ENCODE measurements at places on chromosomes 2 and 18.
A peak's percentile ranks its signal among the peaks of the same experiment; 100 is the strongest.

- DNase-seq, result no peak
Measured at GRCh38 chr2:42510191-42510590, 16.4 kb upstream of the KCNG3 start.

DNA sequence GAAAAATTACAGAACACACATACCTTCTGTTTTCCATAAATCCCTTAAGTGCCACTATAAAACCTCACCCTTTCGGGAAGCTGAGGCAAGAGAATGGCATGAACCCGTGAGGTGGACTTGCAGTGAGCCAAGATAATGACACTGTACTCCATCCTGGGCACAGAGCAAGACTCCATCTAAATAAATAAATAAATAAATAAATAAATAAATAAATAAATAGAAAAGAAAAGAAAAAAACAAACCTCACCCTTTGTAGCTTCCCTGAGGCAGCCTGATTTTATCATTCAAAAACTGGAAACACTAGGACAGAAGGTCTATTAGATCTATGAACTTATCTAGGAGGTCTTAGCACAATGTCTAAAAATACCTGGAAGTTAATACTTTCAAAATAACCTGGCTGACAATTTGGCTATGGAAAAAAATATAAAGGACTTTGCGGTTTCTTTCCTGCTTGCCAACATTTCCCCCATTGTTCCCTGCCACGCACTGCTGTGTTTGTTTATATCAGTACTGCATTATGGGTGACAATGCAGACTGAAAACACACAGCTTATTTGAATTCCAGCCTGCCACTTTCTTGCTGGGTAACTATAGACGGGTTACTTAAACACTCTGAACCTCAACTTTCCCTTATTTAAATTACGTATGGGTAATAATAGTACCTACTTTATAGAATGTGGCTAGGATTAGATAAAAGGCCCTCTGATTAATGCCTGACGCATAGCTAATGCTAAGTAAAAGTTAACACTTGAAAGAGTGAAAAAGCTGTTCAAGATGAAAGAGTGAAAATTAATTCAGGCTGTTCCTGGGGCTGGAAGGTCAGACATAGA lies 313.0 kb downstream of the RDH14 start:
- no peak for DNase-seq

DNA sequence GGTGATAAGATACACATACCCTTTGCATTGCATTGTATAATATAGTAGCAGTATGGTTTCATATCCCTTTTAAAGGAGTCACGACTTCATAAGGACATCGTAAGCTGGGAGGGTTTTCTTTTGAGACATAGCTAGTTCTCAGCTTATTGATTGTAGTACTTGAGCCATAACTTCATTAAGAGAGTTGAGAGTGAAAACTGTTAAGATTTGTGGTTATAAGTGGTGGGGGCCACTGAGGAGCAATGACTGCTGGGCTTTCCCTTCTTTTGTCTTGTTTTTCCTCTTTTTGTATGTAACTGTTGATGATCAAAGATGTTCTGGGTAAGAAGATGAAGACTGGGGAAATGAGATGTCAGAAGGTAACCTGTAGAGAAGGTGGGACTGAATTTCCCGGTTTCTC lies 11.0 kb downstream of the EIF5B start:
- no peak for DNase-seq

- no peak for DNase-seq
Measured at GRCh38 chr2:105775809-105776559, 31.3 kb downstream of the NCK2 start.

DNA sequence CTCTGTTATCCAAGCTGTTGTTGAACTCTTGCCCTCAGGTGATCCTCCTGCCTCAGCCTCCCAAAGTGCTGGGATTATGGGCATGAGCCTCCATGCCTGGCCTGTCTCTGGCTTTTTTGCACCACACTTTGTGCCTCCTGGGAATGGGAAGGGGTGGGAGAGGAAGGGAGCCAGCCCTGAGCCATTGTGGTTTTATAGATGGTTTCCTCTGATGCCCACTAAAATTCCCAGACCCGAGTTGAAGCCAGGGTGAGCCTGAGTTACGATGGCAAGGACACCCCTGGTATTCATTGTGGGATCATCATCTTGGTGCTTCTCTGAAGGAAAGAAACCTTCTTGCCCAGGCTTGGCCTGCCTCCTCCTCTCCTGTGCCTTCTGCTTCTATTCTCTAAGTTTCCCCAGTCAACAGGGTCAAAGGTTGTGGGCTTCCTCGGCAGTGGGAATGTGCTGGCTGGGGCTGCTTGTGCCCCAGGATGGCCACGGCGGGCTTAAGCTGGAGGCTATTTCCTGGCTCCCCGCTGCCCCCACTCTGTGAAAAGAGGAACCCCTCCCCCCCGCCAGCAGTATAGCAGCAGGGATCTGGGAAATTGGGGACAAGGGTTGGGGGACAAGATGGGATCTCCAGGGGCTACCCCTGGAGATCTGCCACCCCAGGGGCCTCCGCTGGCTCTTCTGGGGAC lies 106.2 kb downstream of the STPG4 start:
- DNase-seq, result no peak

DNA sequence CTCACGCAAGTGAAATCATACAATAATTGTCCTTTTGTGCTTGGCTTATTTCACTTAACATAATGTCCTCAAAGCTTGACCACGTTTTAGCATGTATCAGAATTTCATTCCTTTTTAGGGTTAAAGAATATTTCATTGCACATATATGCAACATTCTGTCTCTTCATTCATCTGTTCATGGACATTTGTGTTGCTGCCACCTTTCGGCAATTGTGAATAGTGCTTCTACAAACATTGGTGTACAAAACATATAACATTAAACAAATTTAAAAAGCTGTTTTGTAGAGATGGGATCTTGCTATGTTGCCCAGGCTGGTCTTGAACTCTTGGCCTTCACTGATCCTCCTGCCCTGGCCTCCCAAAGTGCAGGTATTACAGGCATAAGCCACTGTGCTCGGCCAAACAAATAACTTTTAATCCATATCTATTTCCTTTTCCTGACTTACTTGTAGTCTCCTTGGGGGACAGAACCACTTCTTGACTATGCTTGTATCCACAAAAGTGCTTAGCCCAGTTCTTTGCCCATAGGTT lies 209.3 kb downstream of the SLC4A3 start:
- no peak for DNase-seq

GRCh38 chr2:85772019-85772745 lies 18.4 kb downstream of the ATOH8 start:
- peak; percentile 99 for DNase-seq

GRCh38 chr2:85710687-85711577 lies 16.8 kb downstream of the GNLY start:
- no peak for DNase-seq

DNA sequence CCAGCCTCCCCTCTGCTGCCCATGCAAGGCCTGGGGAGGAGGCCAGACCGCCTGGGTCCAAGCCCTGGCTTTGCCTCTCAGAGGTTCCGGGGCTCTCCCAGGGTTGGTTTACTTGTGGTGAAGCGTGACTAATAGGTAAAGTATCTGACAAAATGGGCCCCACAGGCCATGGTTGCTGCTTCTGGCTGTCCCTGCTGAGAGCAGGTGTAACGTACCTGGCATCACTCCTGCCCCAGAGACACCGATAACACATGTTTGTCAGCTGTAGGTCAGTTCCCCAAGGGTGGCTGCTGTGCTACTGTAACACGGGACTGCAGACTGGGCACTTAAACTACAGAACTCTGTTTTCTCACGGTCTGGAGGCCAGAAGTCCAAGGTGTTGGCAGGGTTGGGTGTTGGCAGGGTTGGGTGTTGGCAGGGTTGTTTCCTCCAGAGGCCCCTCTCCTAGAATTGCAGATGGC lies 34.1 kb downstream of the ODC1 start:
- DNase-seq, result no peak

DNA sequence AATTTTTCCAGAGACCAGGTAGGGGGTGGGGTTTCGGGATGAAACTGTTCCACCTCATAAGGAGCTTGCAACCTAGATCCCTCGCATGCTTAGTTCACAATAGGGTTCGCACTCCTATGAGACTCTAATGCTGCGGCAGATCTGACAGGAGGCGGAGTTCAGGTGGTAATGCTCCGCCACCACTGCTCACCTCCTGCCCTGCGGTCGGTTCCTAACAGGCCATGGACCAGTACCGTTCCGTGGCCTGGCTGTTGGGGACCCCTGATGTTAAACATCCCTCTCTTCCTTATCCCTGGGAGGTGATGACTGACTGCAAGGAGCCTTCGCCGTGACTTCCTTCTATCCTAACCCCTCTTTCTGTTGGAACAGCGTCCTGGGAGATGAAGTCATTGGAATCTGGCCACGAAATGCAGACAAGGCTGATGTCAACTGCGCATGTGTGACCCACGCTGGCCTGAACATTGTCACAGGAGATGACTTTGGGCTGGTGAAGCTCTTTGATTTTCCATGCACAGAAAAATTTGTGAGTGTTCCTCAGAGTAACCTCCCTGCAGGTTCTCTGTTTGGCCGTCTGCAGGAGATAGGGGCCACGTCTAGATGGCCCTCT lies 82.4 kb downstream of the RTN4 start:
- no peak for DNase-seq

GRCh38 chr18:68417166-68417799 lies 297.6 kb downstream of the TMX3 start:
- no peak for DNase-seq

- DNase-seq, result peak; percentile 52
Measured at GRCh38 chr2:46163804-46164528, 133.2 kb upstream of the EPAS1 start.

DNA sequence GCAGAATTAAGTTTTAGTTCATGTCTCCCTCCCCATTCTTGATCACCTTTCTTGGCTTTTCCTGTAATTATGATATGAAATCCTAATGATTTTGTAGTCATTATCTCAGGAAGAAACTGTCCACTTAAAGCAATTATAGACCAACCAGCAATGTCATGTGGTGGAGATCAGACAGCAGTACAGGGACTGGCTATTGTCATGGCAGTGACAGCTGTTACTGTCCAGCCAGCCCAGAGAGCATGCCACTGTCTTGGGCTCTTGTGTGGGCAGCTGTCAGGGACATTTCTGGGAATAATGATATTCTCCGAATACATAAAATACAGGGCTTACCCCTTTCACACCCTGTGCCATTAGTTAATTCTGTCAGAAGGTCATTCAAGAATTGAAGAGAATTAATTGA lies 355.3 kb upstream of the RAB12 start:
- DNase-seq, result no peak

DNA sequence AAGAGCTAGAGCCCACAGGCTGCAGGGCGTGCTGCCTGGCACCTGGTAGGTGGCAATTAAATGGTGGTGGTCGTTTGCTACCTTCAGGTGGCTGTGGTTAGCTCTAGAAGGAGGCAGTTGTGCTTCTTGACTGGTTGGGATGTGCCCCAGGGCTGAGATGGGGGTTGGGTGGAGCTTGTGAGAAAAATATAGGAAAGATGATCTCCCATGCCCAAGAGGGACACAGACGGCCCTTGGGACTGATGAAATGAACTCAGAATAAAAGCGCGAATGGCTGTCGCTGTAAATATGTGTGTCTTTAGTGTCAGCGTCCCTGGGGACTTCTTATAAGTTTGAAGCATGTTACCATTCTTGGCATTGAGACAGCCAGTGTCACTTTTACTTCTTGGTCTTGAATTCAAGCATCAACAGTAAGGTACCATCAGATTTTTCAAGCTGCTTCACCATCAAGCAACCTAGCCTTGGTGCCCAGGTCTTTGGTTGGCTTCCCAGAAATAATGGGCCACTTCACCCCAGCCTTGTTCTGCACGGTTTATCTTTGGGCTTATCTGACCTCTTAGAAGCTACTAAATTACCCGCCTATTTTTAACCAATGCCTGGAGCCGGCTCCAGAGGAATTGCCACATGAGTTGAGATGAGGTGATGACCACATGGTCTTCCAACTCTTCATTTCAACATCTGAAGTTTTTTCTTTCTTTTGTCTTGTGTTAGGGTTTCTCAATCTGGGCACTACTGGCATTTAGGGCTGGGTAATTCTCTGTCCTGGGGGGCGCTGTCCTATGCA lies 11.9 kb downstream of the LRRFIP1 start:
- DNase-seq, result peak; percentile 42

DNA sequence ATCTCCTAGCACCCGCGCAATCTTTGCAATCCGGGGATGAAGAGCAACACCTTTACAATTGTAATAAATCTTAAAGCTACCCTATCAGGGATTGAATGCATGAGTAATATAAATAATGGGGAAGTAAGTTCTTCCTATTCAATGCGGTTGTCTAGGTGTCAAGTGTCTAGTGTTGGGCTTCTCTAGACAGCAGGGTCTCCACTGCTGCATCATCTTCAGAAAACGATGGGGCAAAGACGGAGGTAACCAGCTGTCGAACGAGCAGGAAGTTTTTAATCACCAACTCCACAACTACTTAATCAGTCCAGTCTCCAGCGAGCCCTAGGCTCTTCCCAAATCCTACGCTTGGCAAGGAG lies 573 bp downstream of the STAM2 start:
- DNase-seq, result no peak

DNA sequence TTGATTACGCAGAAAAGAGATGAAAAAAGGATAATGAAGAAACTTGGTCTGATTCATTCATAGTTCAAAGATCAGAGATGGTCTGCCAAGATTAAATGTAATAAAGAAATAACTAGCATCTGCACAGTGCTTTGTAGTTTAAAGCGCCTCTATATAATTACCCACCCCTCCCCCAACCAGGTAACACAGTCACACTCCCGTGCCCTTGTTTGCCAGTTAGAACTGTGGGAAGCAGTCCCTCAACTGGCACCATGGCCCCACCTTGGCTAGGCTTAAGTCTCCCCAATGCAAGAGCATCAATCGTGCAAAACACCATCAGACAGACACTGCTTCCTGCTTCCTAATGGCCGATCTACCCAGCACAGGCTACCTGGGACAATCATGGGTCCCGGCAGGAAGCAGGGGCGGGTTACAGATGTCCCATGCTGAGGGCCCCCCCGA lies 11.6 kb downstream of the ADCY3 start:
- DNase-seq, result no peak

DNA sequence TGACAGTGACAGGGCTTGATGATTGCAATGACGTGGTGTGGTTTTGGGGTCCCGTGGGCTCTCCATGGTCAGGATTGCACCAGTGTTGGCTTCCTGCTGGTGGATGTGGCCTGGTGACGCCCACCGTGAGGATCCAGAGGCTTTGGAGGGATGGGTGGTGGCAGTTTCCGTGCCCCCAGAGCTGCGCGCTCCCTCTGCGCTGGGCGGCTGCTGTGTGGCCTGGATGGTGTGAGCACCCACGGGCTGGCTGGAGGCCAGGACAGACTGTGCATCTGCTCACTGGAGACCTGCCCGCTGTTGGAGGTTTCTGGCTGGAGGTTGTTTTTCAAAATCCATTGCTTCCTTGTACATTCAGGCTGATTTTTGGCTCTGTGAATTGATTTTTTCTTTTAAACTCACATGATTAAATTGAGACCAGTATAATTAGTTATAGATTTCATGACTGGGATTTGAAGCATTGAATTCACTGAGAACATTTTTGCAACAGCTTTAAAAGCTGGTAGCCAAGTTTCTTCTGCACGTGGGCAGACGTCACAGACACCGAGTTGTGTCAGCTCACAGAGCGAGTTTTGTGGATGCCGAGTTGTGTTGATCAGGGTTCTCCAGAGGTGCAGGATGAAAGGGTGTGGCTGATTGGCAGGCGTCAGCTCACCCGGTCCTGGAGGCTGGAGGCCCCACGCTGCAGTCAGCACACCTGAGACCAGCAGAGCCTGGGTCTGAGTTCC lies 72.7 kb downstream of the KCNG2 start:
- peak; percentile 40 for DNase-seq

Data from ascending aorta (tissue), 2 donors.